WTC11 (cell line): ENCODE measurements at places on chromosomes 4 and X. TPM values are rescaled to one million over a fixed set of nuclear protein-coding genes. Genes with fewer than 3 reads are reported as not detected.

ZCCHC18 gene
- total RNA-seq, result 2.3 to 2.6 TPM (median 2.4 TPM) in 3 replicates

GAGE13 gene
- 0.39 TPM in 1 of 3 replicates, not detected in the others for total RNA-seq

MAGEA1 gene
- not detected in 3 replicates for total RNA-seq

DGKK gene
- total RNA-seq, result 1.9 to 3.2 TPM (median 2.9 TPM) in 3 replicates

SYAP1 gene
- 18.5 to 19.8 TPM (median 19.1 TPM) in 3 replicates for total RNA-seq

EDA2R gene
- total RNA-seq, result 9.1 to 11.9 TPM (median 9.3 TPM) in 3 replicates

LNX1 gene
- total RNA-seq, result 4.3 to 5.9 TPM (median 4.5 TPM) in 3 replicates

DGAT2L6 gene
- total RNA-seq, result not detected in 3 replicates

USP17L12 gene
- not detected in 3 replicates for total RNA-seq

GATA1 gene
- total RNA-seq, result 0.25 to 0.27 TPM (median 0.26 TPM) in 3 replicates

PPARGC1A gene
- 1.9 to 2.9 TPM (median 2.0 TPM) in 3 replicates for total RNA-seq

GRCh38 chrX:119878740-119879139 is 7.1 kb downstream of the NDUFA1 start:
- no peak overlapping the region for H3K27ac ChIP-seq
- no peaks in the 10 kb centered on the region for H3K4me1 ChIP-seq
- H3K36me3 ChIP-seq, result peaks cover 15% of the 10 kb centered on the region
- H3K4me3 ChIP-seq, result no peak overlapping the region
- DNase-seq, result no peak

DNA sequence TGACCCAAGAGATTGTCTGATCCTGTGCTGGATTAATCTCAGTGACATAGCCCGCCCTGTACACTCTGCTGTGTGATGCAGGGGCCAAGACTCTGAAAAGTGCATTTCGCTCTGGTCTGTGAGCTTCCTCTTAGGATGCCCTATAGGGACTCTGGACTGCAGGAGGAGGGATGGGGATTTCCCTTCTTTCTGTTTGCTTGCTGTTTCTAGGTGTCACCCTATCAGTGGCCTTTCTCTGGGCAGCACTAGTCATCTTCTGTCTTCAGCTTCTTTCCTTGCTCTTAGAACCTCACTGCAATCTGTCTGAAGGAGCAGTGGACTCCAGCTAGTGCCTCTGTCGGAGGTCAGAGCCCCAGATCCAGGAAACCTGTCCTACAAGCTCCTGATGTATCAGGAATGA is 34.5 kb upstream of the SCRG1 start:
- H3K4me3 ChIP-seq, result no peak overlapping the region
- DNase-seq, result no peak
- H3K27ac ChIP-seq, result no peak overlapping the region

- no peak overlapping the region for H3K27ac ChIP-seq
- no peaks in the 10 kb centered on the region for H3K36me3 ChIP-seq
- H3K27me3 ChIP-seq, result peaks cover 6% of the 10 kb centered on the region
- no peak for DNase-seq
These were observed 59.6 kb downstream of the STK32B start for GRCh38 chr4:5110901-5111300.

GRCh38 chrX:104118765-104119164 is 6.4 kb downstream of the ZCCHC18 start:
- no peak overlapping the region for H3K4me3 ChIP-seq
- H3K36me3 ChIP-seq, result no peaks in the 10 kb centered on the region
- peaks cover 3% of the 10 kb centered on the region; the same call in 1 of the 2 replicates for H3K27me3 ChIP-seq
- DNase-seq, result no peak
- H3K27ac ChIP-seq, result no peak overlapping the region

DNA sequence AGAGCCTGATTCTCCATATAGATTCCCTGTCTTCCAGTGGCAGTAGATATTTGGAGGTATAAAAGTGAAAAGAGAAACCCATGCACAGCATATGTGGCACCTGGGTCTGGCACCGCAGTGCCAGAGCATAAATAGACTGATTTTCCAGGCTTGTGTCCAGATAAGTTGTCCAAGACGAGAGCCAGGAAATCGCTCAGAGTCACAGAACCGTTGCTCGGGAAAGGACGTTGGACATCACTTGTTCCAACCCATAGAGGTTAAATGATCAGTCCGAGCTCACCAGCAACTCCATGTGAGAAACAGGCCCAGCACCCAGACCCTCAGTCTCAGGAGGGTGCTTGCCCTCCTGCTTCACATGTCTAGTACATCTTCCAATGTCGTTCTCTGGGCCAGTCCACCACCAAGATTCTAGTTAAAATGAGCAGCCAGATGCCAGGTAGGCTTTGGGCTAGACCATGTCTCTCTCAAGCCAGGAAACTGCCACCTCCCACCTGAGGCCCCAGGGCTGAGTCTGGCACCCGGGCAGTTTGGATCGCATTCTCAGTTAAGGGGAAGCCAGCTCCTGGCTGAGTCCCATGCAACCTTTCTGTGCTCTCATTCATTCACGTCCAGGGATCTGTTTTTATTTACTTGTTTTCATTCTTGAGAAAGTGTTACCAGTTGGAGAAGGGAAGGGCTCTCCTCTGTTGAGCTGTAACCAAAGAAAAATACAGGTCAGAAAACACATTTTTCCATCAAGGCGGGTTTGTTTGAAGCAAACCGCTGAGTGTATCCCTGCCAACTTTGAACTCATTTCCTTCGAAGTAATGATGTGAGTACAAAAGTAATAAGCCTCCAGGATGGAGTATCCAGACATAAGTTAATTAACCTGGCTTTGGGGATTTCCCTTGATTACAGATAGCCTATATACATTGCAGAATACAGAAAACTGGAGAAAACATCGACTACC is 91.7 kb downstream of the PHOX2B start:
- H3K36me3 ChIP-seq, result no peaks in the 10 kb centered on the region
- no peak overlapping the region for H3K4me3 ChIP-seq
- peaks cover 9% of the 10 kb centered on the region for H3K4me1 ChIP-seq

GRCh38 chr4:22625311-22625710 is 67.4 kb upstream of the GBA3 start:
- no peaks in the 10 kb centered on the region for H3K36me3 ChIP-seq
- peaks cover 16% of the 10 kb centered on the region for H3K4me1 ChIP-seq
- H3K27ac ChIP-seq, result peak overlapping the region; percentile 58

DNA sequence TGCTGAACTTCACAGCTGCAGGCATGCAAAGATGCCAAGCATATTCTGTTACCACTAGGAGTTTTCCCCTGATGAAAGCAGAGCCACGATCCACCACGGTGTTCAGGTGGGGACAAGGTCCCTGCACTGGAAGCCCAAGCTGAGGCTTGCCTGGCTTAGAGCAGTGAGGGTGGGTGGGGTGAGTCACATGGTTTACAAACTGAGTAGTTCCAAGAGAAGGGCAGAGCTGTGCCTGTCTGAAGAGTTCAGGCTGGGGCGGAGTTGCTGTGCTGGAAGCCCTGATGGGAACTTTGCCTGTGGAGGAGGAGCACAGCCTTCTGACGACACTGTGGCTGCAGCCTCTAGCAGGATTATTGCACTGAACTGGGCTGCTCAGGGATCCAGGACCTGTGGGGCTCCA is 45.5 kb downstream of the FAM9B start:
- H3K36me3 ChIP-seq, result no peaks in the 10 kb centered on the region
- no peak overlapping the region for H3K27ac ChIP-seq
- H3K4me3 ChIP-seq, result no peak overlapping the region
- H3K4me1 ChIP-seq, result peaks cover 5% of the 10 kb centered on the region
- no peaks in the 10 kb centered on the region for H3K27me3 ChIP-seq

- peaks cover 15% of the 10 kb centered on the region for H3K4me1 ChIP-seq
- H3K27ac ChIP-seq, result no peak overlapping the region
- peaks cover 2% of the 10 kb centered on the region; the same call in 1 of the 2 replicates for H3K27me3 ChIP-seq
- DNase-seq, result peak; percentile 23
- H3K4me3 ChIP-seq, result no peak overlapping the region
These were observed 748 bp downstream of the CFP start for GRCh38 chrX:47628982-47629381.

- 0 out of 2 replicates have a peak, but pooled peaks cover 2% of the 10 kb centered on the region for H3K4me1 ChIP-seq
- no peak for DNase-seq
- peaks cover 8% of the 10 kb centered on the region; the same call in 1 of the 2 replicates for H3K36me3 ChIP-seq
- no peak overlapping the region for H3K27ac ChIP-seq
- no peak overlapping the region for H3K4me3 ChIP-seq
These were observed 73.7 kb downstream of the GEMIN8 start for GRCh38 chrX:13955975-13956374.

- no peaks in the 10 kb centered on the region; the same call in 1 of the 2 replicates for H3K27me3 ChIP-seq
- peaks cover 16% of the 10 kb centered on the region for H3K4me1 ChIP-seq
- DNase-seq, result no peak
- no peak overlapping the region for H3K4me3 ChIP-seq
These were observed 154.6 kb downstream of the ATOH1 start for GRCh38 chr4:93983140-93983539.

GRCh38 chr4:186934841-186935443 is 211.3 kb upstream of the FAT1 start:
- peaks cover 2% of the 10 kb centered on the region; the same call in 1 of the 2 replicates for H3K36me3 ChIP-seq
- no peak overlapping the region for H3K27ac ChIP-seq
- DNase-seq, result no peak
- peaks cover 7% of the 10 kb centered on the region for H3K4me1 ChIP-seq

GRCh38 chr4:183920512-183920911 is 15.4 kb downstream of the STOX2 start:
- no peaks in the 10 kb centered on the region for H3K27me3 ChIP-seq
- H3K4me1 ChIP-seq, result peaks cover 49% of the 10 kb centered on the region
- H3K27ac ChIP-seq, result peak overlapping the region; percentile 72; the same call in 1 of the 2 replicates
- no peak for DNase-seq
- H3K36me3 ChIP-seq, result peaks cover 12% of the 10 kb centered on the region

DNA sequence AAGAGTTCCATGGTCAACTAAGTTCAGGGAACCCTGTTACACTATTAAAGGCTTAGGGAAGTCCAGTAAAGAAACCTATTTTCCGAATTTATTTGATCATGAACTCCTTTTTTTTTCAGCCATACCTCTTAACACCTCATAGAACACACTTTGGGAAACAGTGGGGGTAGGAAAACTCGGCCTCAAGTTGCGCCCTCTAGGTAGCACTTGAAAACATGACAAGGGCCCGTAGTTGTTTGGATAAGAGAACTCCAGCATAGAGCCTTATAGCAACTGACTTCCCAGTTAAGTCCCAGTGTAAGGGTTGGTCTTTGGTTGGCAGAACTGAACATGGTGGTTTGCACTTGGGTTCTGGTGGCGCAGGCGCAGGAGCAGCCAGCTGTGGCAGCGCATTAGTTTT is 14.4 kb downstream of the OGT start:
- no peak for DNase-seq
- no peak overlapping the region for H3K4me3 ChIP-seq
- H3K27me3 ChIP-seq, result no peaks in the 10 kb centered on the region

DNA sequence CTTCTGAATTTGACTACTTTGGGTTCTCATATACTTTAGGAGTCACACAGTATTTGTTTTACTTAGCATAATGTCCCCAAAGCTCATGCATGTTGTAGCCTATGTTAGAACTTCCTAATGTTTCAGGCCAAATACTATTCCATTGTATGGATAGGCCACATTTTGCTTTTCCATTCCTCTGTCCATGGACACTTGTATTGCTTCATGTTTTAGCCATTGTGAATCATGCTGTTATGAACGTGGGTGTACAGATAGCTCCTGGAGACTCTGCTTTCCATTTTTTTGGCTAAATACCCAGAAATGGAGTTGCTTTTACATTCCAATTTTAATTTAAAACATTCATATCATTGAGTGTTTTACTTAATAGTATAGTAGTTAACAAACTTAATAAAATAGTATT is 54.5 kb downstream of the HTT start:
- H3K4me1 ChIP-seq, result no peaks in the 10 kb centered on the region
- DNase-seq, result no peak
- H3K27ac ChIP-seq, result no peak overlapping the region
- H3K4me3 ChIP-seq, result no peak overlapping the region
